Fibroblast of skin of abdomen (primary cell): ENCODE measurements at places on chromosomes 3 and 15.

- DNase-seq, result no peak
Measured at GRCh38 chr3:147358144-147358992, 48.0 kb downstream of the ZIC4 start.

DNA sequence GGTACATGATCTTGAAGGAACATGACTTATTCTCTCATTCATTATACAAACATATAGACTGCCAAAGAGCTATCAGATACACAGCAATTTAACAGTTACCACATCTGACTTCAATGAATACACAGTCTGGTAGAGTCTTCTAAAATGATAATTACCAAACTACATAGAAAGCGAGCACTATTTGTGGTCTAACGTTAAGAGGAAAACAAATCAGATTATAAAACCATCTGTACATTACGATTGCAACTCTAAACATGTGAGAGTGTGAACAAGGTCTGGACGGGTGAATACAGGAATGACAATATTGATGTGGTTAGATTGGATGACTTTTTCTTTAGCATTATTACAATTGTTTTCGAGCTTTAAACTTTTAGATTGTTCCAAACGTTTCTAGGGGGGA, 16.3 kb downstream of the CX3CR1 start:
- no peak for DNase-seq

DNA sequence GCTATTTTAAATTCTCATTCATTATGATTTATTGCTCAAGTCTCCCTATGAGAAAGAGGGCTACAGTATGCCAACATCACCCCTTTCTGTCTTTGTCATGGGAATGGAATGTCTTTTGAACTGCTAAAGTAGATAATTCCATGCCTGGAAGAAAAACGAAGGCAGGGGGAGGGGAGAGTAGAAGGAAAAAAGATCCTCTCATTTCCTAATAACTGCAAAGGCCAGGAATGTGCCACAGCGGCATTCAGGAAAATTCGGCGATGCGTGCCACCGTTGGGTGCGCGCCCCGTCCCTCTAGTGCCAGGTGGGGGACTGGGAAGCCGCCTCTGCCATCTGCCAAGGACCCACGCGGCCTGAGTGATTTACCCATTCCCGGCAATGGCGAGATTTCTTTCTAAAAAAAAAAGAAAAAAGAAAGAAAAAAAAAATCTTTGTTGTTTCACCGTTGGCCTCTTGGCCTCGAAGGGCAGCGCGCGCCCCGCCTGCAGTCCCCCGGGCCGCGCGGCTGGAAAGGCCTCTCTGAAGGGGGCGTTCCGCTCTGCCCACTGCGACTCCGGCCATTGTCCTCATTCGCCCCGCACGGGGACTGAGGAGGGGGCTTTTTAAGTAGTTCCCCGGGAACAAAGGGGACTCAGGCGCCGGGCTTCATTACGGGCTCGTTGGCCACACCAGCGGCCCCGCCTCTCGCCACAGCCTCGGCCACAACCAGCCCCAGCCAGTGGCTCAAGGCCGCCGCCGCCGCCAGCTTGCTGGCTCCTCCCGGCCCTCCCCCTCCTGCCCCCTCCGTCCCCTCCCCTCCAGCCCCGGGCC, 54.5 kb downstream of the CPN2 start:
- peak; percentile 86 for DNase-seq

- DNase-seq, result no peak
Measured at GRCh38 chr3:155682426-155683343, 62.2 kb downstream of the PLCH1 start.

DNA sequence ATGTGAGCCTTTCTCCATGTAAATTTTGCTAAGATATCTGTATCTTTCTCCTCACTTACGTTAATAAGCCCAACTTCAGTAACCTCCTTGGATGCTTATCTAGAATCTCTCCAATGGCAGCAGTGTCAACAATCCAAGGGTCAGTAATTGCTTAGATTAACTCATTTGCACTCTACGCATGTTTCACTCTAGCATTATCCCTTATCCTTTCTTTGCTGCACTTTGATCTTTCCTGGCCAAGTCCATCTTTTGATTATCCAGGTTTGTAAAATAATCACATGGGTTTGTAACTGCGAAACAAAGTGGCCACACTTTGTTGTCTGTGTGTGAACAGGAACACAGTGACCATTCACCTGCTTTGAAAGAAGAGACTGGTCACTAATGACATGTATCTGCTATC, 577.6 kb downstream of the RSL24D1 start:
- DNase-seq, result no peak

DNA sequence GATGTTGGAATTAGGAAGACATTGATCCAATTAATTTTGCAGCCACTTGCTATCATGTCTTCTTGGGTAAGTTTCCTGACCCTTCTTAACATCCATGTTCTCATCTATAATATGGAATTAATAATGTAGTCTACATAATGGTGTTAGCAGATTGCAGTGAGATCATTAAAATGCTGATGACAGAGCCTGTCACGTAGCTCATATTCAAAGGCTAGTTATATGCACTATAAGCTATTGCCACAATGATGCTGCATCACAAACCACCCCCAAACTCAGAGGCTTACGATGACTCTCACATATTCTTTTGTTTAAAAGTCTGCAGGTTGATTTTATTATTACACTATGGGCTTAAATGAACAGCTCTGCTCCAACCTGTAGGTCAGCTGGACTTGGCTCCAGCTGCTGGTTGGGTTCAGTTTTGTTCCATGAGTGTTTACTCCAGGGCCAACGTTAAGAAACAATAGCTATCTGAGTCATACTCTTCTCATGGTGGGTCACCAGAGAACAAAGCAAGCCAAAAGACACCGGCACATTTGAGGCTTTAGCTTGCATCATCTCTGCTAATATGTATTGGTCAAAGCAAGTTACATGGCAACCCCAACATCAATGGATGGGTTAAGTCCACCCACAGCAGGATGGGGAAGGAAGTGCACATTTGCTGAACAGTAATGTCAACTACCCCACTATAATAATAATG, 250.0 kb upstream of the SLCO3A1 start:
- no peak for DNase-seq

DNA sequence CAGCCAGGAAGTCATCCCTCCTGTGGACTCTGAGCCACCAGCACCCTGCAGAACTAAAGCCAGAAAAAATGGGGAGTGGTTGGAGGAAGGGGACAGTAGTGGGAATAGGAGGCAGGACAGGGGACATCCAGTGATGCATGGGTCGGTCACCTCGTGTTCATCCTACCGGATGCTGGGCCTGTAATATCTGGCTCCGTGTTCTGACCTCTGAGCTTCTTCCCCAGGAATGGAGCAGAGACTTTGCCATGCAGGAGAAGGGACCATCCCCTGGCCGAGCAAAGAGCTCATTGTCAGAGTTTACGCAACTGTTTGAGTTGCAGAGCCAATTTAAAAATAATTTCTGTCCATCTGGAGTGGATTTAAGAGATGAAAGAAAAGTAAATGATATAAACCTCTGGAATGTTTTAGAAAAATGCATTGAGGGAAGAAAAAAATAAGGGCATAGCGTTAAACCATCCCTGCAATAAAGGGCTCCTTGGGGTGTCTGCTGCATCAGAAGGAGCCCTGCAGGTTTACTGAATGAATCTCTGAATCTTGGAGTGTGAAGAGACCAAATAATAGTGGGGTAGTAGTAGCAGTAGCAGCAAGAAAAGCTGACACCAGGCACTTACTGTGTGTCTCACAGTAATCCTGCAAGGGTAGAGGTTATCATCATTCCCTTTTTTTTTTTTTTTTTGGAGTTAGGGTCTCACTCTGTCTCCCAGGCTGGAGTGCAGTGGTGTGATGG, 70.9 kb downstream of the AAGAB start:
- peak; percentile 88 for DNase-seq

DNA sequence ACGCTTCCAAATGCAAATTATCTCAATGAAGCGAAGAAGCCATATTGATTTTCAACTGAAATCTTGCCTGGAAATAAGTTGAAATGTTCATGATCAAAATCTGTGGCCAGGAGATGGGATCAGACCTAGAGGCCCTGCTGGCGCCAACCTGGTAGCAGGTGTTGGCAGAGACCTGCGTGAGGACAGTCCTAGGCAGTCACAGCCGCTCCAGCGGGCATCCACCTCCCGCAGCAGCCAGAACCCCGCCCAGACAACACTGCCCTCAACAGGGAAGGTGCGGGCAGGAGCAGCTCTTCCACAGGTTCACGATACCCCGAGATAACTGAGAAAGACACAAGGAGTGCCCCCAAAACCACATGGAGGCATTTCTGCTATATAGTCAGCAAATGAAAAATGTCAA, 145.3 kb downstream of the XXYLT1 start:
- DNase-seq, result no peak

GRCh38 chr3:12336099-12336498, 47.2 kb downstream of the PPARG start:
- DNase-seq, result no peak

- no peak for DNase-seq
Measured at GRCh38 chr3:197713477-197713822, 23.3 kb downstream of the RUBCN start.

GRCh38 chr3:85090495-85090894, 131.7 kb downstream of the CADM2 start:
- DNase-seq, result no peak

DNA sequence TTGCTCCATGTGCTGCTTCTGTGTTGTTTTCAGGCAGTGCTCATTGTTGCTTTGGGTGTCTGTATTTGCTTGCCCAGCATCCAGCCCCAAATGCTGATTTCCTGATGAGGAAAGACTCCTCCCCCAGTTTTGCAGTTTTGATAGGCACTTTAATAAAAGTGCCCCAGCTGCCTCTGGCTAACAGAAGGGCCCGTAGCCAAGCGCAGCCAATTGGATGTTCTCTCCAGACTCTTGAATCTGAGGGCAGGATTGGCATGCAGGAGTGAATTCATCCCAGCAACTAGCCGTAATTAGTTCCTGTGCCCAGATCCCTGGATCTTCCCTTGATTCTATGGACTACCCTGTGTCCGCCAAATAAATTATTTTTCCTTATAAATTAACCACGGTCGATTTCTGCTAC, 14.8 kb upstream of the SEMA5B start:
- no peak for DNase-seq

GRCh38 chr3:111967068-111967467, 11.8 kb upstream of the ABHD10 start:
- DNase-seq, result no peak

- no peak for DNase-seq
Measured at GRCh38 chr3:156847752-156848448, 21.7 kb downstream of the LEKR1 start.

GRCh38 chr3:99505646-99506269, 132.6 kb upstream of the COL8A1 start:
- peak; percentile 89 for DNase-seq

DNA sequence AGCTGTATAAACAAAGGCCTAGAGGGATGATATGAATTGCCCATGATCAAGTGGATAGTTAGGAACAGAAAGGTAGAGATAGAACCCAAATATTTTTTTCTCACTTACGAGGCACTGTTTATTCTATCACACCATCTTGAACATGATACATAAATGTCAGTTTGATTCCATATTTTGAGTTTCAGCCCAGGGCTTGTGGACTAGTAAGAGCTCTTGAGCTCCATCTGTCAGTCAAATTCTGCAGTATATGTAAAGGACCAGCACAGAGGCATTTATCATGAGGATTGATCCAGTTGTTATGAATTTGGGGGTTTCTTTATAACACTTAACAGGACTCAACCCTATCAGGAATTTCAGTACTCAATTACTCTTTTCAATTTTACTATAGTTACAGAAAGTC, 4.8 kb downstream of the SLC27A2 start:
- no peak for DNase-seq

DNA sequence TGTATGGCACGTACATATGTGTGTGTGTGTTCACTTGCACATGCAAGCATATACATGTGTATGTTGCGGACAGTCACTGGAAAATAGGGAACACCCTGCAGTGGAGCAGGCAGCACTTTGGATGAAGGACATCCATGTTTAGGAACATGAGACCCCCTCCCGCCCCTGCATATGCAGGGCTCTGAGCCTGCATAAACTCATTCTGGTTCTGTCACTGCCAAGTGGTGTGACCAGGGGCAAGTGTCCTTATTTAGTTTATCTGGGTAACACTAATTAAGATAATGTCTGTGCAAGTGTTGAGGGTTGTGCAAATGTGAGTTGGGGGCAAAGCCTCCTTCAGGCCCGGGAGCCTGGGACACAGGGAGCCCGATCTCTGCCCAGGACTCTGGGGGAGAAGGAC, 105.7 kb downstream of the CORO2B start:
- DNase-seq, result no peak

- DNase-seq, result peak; percentile 70
Measured at GRCh38 chr3:58150810-58151199, 60.0 kb downstream of the DNASE1L3 start.

- DNase-seq, result no peak
Measured at GRCh38 chr3:33278163-33278562, 921 bp downstream of the FBXL2 start.

GRCh38 chr15:80452166-80452565, 48.0 kb downstream of the ARNT2 start:
- no peak for DNase-seq

- DNase-seq, result no peak
Measured at GRCh38 chr3:12954891-12955650, 113.7 kb upstream of the RPL32 start.

GRCh38 chr3:140421884-140422283, 256.0 kb upstream of the TRIM42 start:
- DNase-seq, result no peak

GRCh38 chr15:98416222-98416855, 232.0 kb upstream of the IGF1R start:
- DNase-seq, result no peak

DNA sequence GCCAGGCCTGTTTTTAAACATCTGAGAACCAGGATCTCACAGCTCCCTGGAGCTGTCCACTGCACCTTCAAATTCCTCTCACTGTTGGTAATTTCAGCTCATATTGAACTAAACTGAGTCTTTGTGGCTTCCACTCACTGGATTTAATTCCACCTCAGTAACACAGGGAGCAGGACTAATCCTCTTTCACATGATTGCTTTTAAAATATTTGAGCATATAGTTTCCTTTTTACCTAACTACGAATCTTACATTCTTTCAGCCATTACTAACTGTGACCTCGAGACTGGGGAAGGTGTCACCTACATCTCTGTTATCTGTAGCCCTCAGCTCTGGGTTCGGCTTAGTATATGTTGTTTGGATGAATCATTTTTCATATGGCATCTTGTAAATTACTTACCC, 194.3 kb upstream of the C2CD4B start:
- peak; percentile 4 for DNase-seq

GRCh38 chr3:28134792-28135375, 106.5 kb upstream of the CMC1 start:
- no peak for DNase-seq

DNA sequence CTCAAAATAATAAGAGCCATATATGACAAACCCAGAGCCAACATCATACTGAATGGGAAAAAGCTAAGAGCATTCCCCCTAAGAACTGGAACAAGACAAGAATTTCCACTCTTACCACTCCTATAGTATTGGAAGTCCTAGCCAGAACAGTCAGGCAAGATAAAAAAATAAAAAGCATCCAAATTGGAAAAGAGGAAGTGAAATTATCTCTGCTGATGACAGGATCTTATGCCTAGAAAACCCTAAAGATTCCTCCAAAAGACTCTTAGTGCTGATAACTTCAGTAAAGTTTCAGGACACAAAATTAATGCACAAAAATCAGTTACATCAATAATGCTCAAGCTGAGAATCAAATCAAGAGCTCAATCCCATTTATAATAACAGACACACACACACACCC, 45.9 kb upstream of the SLC2A2 start:
- DNase-seq, result no peak
